Activated T-helper 1 cell treated with anti-CD3 and anti-CD28 coated beads, Interleukin-2, amount 50 U/mL, for 16 hours (primary cell): ENCODE measurements at places on chromosomes 5 and 9.

DNA sequence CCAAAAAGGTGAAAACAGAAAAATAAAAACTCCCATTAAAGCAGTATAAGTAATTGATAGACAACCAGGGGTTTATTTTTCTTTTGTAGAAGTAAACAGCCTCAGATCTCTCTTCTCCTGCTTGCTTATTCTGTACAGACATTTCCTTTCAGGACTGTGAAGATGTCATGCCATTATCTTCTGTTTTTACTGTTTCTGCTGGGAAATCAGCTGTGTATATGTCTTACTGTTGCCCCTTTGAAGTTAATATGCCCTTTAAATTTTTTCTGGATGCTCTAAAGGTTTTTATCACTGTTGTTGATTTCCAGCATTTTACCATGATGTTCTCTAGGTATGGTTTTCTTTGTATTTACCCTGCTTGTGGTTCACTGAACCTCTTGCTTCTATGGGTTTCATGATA, 199.5 kb downstream of the NXNL2 start:
- DNase-seq, result no peak

DNA sequence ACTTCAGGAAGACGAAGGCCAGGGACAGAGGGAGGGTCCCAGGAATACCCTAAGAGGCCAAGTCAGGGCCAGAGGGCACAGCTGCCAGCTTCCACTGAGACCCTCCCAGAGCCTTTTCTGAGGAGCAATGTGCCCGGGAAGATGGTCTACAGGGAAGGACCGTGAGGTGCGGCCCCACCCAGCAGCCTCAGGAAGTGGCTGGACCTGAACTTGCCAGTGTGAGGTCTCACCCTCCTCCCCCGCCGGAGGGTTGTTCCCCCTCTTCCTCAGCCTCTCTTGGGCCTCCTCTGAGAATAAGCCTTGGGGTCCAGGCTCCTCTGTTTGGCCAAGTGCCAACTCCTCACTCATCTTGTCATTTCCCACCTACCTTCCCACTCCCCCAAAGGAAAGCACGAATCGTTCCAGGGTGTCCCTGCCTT, 13.4 kb upstream of the SLC25A51 start:
- no peak for DNase-seq

GRCh38 chr5:73981704-73982103, 355.7 kb downstream of the ARHGEF28 start:
- no peak for DNase-seq

DNA sequence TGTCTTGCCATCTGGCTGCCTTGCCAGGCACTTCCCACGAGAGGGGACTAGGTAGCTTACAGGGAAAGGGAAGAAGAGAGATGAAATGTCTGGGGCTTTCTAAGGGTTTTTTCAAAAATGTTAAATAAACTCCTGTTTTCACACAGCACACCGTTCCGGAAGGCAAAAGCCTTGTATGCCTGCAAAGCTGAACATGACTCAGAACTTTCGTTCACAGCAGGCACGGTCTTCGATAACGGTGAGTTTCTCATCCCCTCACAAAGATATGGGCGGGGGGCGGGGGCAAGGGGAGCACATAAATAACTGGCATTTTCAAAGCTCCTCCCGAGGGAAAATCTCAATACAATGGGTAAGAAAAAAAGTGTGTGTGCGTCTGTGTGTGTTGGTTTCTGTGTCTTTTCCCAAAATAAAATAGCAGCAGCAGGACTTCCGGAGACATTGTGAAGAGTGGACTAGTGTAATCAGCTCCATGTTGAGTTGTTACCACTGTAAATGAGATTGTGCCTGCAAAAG, 189.6 kb downstream of the NR3C1 start:
- DNase-seq, result no peak

DNA sequence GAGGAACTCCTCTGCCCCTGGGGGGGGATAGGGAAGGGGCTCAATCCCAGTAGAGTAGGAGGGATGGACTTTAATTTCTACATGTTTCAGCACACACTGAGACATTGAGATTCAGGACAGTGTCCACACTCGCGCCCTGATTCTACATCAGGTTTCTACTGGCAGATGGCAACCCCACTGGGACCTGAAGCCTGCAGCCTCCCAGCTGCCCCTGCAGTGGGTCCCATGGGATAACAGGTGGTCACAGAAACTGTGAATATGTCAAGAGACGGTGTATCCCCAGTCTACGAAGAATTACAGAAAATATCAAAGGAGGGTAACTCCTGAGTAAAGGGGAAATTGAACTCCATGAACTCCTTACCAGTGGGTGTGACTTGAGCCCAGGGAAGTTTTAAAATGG, 2.4 kb upstream of the TERT start:
- DNase-seq, result no peak

GRCh38 chr5:16467363-16468219, 2.0 kb upstream of the ZNF622 start:
- DNase-seq, result no peak

- no peak for DNase-seq
Measured at GRCh38 chr9:131273146-131273855, 3.0 kb downstream of the FAM78A start.

DNA sequence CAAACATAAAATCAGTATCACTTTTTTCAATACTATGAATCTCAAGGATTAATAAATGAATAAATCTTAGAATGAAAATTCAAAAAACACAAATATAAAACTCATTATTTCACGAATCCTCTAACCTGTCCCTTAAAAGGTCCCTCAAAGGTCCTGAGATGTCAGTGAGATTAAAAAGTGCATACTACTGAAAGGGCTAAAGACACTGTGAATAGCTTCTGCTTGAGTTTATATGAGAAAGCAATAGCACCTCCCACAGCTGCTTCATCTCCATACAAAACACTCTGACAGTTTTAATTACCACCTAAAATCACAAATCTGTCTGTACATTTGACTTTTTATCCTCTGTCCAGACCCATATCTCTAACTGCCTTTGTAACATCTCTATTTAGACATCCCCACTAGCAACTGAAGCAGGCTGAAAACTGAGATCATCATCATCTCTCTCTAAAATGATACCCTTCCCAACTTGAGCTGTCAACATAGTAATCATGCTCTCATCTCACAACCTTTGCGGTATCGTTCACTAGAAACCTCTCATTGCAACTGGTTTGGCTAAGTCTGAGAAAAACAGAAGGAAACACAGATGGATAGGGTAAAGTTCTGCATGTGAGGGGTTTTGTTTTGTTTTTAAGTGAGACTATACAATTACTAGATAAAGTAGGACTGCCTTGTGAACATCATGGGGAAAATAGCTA, 56.3 kb downstream of the TBCA start:
- no peak for DNase-seq

- no peak for DNase-seq
Measured at GRCh38 chr9:131950487-131950886, 129.2 kb downstream of the MED27 start.

- DNase-seq, result no peak
Measured at GRCh38 chr5:91611746-91612145, 228.6 kb upstream of the ARRDC3 start.

DNA sequence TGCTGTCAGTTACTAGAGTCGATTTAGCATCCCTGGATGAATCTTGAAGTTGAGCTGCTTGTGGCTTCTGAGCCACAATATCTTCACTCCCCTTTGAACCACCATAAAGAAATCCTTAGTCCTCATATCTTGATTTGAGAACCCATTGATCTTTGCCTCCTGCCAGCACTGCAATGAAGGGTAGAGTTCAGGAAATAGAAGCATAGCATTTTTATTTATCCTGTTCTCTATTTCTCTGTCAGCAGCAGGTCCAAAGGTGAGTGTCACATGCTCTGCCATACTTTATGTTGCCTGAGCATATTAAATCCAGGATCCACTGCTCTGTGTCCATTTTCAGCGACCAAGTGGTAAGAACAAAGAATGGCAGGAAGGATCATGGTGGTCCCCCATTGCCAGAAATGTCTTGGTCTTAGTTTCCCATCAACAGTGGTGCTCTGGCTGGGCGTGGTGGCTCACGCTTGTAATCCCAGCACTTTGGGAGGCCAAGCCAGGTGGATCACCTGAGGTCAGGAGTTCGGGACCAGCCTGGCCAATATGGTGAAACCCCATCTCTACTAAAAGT, 80.2 kb upstream of the PANK3 start:
- DNase-seq, result no peak

DNA sequence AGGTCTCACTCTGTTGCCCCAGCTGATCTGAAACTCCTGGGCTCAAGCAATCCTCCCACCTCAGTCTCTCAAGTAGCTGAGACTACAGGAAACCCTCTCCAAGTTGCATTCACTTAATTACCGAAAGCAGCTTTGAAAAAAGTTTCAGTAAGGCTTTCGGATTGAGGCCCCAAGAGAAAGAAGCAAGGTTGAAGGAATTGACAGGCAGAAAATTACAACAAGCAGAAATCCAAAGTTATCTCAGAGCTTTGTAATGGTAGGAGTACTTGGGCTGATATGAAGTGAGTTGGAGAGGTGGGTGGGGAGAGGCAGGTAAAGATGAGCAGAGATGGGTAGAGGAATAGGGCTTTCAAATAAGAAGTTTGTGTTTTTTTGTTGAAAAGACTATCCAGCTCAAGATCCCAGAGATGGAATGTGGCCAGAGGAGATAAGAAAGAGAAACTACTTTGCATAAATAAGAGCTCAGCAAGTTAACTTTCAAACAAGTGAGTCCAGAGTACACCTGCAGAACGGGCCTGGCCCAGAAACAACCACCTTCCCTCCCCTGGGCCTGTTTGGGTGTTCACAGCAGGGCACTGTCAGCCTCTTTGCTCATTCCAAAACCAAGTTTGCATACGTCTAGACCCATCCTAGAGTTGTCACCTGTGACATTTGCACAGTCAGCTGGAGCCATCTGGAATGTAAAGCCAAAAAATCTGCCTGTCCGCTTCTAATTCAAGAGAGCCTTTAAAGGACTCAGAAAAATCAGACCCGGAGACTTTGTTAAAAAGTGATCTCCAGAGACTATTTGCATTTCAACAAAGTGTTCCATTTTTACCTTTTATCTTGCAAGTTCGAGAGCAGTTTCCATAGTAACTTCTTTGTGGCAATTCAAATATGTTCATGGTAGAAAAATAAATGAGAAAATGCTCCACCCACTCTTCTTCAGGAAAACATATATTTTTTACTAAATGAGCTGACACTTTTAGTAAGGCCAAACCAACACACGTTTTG, 2.2 kb upstream of the CLINT1 start:
- no peak for DNase-seq

DNA sequence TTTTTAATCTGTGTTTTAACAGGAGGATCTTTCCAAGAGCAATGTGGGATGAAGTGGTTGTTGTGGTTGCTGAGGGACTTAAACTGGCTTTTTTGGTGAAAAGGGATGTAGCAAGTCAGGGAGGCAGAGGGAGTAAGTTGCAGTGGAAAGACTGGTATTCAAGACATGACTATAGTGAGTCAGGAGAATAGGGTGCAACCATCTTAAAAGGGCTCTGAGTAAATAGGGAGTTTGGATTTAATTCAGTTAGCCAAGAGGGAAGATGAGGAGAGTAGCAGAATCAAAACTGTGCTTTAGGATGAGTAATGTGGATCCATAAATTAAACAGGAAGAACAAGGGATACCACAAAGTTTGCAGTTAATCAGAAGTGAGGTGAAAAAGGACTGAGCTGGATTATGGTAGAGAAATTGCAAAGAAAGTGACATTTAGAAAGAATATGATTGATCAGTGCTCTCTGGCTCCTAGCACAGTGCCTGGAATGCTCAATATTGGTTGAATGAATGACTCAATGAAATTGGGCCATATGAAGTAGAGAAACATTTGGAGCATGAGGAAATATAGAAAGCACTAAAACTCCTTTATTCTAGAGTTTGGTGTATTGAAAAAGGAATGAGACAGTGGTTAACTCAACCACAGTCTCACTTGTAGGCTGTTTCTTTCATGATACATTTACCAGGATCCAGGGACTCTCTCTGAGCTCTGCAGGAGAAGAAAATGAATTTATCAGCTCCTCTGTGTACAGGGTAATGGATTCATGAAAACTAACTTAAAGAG, 5.1 kb downstream of the POLR3G start:
- no peak for DNase-seq

DNA sequence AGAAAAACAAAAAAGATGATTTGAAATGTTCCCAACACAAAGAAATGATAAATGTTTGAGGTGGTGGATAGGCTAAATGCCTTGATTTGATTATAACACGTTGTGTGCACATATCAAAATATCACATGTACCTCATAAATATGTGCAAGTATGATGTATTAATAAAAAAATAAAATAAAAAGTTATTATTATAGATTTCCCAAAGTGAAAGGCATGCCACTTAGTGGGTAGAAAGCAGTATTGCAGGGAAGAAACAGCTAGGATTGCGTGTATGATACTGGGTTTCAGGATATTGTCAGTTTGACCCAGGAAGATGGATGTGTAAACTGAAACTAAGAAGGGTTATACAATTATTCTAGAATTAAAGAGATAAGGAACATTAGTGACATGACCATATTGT, 3.6 kb upstream of the TMEM38B start:
- DNase-seq, result no peak

GRCh38 chr5:17276445-17276844, 59.0 kb downstream of the BASP1 start:
- DNase-seq, result no peak

DNA sequence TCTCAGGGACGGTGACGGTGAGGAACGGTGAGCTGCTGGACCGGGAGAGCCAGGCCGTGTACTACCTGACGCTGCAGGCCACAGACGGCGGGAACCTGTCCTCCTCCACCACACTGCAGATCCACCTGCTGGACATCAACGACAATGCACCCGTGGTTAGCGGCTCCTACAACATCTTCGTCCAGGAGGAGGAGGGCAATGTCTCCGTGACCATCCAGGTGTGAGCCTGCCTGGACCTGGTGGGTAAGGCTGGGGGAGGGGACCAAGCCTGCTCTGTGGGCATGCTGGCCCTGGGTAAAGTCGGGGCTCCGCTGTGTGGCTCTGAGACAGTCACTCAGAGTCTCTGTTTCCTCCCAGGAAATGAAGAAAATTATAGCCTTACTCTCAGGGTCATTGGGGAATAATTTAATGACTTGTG, 29.3 kb downstream of the CDHR2 start:
- no peak for DNase-seq

GRCh38 chr5:59744531-59744992, 149.0 kb downstream of the PDE4D start:
- no peak for DNase-seq

DNA sequence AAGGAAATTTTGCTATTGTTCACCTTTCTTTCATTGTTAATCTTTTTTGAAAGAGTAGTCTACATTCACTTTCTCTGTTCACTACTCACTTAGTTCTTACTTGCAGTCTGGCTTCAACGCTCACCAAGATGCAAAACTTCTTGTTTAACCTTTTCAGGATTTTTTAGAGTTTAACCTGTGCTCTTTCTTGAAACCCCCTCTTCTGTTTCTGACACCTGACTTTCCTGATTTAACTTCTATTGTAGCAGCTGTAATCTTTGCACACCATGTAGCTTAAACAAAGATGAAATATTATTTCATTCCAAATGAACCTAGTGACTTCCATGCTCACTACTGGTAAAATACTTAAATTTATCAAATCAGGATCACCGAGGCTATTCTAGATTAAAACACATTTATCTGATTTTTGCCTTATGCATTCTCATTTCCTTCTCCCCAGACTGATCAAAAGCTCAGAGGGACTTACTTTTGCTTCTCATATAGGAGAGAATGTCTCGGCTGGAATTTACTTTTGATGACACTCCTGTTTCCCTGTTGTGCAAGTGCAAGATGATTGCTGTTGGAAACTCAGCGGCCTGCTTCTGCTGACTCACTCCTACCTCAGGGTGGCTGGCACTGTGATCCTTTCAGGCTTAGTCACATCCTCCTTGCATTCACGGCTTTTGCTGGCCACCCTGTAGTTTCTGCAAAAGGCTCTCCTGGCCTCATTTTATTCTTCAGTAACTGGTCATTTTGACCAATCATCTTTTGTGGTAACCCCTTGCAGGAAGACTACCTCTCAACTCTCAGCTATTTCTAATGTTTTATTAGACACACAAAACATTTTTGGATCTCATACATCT, 109.3 kb upstream of the IFNE start:
- DNase-seq, result no peak
